ENCODE measurements at places on chromosomes 5 and 9.

- no peak for DNase-seq
These were observed 2.9 kb downstream of the IQGAP2 start for GRCh38 chr5:76406014-76406413.

DNA sequence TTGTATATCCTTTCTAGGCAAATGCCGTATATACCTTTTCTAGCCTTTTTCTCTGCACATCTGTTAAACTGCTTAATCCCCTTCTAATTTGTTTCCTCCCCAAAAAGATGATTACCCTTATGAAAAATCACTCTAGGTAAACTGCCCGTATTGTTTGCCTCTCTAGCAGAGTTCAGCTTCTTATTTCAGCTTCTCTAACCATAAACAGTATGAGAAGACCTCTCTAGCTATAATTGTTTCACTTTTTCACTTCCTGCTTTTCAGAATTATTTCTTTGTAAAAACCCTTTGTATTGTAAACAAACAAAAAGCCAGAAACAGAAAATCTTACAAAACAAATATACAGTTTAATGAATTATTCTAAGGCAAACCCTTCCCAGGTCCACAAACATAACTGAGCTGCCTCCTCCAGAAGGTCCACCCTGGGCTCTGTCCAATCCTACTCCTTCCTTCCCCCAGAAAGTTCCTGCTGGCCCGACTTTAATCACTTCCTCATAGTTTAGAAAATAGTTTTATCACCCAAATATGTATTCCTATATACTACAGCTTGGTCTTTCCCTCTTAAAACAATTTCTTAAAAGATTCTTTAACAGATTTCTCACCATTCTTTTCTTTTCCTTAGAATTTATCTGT is 158.1 kb downstream of the FGF1 start:
- no peak for DNase-seq

- peak; percentile 50 for DNase-seq
These were observed 110.5 kb upstream of the CDKN2B start for GRCh38 chr9:22119522-22120158.

GRCh38 chr5:179974246-179974945 is 66.7 kb upstream of the TBC1D9B start:
- no peak for DNase-seq

GRCh38 chr9:117672369-117672768 is 31.8 kb upstream of the TLR4 start:
- DNase-seq, result no peak
